Mesothelial cell of epicardium (in vitro differentiated cells): ENCODE measurements at places on chromosomes 3 and 15.

GRCh38 chr3:132382688-132383194 lies 34.6 kb upstream of the DNAJC13 start:
- no peak for DNase-seq

DNA sequence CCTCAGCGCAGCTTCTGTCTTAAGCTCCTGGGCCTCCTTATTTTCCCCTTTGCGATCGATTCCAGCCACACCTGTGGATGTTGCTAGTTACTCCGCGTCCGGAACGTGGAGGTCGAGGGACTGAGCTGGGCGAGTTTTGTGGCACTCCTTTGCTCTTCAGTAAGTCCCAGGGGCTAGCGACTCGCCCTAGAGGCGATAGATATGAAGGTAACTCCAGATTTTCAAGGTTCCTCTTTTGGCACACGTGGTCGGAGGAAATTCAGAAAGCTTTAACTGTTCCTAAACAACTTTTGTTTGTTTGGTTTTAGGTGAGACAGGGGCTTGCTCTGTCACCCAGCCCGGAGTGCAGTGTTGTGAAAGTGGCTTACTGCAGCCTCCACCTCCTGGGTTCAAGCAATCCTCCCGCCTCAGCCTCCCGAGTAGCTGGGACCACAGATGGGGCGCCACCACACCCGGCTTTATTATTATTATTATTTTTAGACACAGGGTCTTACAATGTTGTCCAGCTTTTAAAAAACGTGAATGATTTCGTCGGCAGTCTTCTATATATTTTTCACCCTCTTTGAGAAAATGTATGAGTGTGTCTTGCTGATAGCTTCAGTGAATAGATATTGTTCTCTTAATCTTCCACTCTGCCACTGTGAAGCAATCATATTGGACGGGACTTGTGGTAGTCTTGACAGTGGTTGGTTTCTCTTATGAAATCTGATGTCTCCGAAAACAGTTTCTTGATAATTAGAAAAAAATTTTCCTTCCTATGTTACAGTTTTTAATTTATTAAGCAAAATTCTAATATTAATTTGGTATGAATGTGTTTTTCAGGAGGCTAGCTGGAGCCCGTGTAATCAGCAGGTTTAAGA lies 785 bp downstream of the MFSD1 start:
- DNase-seq: no peak

- DNase-seq: no peak
These were observed 453.2 kb downstream of the EPHB1 start for GRCh38 chr3:135248213-135248612.

- DNase-seq: no peak
These were observed 80.2 kb downstream of the BFSP2 start for GRCh38 chr3:133479895-133480669.

DNA sequence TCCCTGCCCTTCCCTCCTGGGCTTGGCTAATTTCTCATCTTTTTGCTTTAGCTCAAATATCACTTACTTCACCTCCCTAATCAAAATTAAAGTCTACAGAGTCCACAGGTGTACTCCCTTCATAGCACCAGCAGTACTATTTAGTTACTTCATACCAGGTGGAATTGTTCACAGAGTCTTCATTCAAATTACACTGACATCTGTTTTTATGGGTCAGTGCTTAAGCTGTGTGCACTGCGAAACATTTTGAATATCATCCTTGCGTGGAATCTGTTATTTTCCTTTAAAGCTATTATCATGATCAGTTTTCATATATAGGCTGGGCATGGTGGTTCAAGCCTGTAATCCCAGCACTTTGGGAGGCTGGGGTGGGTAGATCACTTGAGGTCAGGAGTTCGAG lies 2.7 kb upstream of the SERF2 start:
- DNase-seq: no peak

DNA sequence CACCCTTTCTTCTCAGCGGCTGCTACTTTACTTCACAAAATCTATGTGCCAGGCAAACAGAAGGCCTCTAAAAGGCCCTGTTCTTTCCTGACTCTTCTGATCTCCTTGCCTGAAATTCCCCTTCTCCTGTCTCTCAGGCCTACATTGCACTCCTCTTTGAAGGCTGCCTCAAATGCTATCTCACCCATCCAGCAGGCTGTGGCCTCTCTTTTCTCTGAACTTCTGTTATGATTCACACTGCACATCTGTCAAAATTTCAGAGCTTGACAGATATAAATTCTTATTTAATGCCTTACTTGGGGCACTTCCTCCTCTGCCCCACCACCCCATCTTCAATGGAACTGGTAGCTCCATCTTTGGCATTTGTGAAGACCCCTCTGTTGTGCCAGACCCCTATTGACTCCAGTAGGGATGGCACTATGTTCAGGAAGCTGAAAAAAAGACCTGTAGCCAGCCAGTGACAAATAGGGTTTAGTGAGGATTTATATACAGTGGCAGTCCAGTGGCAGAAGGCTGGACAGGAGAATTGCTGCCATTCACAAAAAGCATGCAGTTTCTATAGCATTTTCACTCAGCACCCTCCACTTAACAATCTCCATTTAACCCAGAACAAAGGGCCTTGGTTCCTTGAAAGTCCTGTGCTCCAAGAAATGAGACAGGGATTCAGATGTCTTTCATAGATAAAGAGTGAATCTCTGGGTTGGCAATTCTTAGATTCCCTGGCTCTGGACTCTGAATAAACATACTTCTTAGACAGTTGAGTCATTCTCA lies 415.8 kb upstream of the GRM7 start:
- no peak for DNase-seq

- no peak for DNase-seq
These were observed 89.6 kb downstream of the GMPS start for GRCh38 chr3:155960060-155960459.

DNA sequence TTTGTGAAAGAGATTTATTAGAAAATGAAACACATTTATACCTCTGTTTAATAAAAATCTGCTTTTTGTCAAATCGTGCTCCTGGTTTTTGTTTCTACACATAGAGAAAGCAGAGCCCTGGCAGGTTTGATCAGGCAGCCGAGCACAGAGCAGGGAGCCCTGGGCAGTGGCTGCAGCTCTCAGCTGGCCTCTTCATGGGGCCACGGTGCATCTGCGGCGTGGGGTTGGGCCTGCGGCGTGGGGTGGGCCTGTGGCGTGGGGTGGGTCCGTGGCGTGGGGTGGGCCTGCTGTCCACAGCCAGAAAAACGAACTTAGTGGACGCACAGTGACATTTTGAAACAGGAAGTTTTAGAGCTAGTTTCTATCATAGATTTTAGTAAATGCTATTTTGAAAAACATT lies 10.6 kb downstream of the GOLGA6L2 start:
- no peak for DNase-seq

GRCh38 chr3:140842984-140843649 lies 98.5 kb upstream of the SLC25A36 start:
- DNase-seq: no peak

DNA sequence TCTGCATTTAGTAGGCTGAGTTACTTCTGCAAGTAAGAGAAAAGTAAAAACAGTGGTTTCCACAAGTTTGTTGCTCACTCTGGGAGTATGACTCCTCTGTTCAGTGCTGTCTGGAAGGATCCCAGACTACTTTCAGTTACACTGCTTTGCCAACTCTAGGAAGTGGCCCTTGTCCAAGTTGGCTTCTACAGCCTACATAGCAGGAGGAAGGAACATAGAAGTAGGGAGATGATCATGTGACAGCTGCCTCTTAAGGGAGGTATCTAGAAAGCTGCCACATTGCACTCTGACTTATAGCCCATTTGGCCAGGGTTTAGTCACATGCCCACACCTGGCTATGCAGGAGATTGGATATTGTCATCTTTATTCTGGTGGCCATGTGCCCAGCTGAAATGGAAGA lies 298.1 kb downstream of the NSUN3 start:
- DNase-seq: no peak

DNA sequence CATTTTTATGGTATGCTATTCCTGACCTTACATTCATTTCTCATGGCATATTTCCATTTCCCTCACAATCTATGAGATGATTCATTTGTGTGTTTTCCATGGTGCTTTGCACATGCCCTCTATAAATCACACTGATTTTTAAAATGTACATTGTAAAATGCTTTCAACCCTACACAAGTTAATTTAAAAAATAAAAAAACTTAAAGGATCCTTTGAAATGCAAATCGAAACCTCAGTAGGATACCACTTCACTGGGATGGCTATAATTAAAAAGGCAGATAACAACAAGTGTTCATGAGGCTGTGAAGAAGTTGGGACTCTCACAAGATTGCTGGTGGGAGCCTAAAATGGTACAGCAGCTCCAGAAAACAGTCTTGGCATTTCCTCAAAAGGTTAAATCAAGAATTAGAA lies 83.5 kb downstream of the FMN1 start:
- no peak for DNase-seq

- DNase-seq: no peak
These were observed 66.0 kb downstream of the GOLIM4 start for GRCh38 chr3:168029705-168030104.

DNA sequence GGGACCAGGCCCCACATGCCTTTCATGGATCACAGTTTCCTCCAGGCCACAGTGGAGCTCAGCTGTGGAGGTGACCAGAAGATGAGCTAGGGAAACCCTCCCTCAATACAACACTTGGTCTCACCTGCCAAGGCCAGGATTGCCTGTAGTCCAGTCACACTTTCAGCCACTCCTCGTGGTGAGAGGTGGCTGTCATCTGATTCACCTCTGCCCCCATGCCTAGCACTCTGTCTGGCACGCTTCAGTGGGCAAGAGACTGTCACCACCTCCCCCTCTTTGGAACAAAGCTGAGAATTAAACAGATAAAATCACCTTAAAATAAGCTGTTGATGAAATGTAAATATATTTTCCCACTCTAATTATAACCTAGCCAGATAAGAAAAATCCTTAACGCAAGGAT lies 4.0 kb upstream of the IL17RD start:
- DNase-seq: no peak

- DNase-seq: no peak
These were observed 8.6 kb upstream of the CYFIP1 start for GRCh38 chr15:22988811-22989210.

GRCh38 chr3:100766069-100766468 lies 56.8 kb downstream of the TFG start:
- no peak for DNase-seq

DNA sequence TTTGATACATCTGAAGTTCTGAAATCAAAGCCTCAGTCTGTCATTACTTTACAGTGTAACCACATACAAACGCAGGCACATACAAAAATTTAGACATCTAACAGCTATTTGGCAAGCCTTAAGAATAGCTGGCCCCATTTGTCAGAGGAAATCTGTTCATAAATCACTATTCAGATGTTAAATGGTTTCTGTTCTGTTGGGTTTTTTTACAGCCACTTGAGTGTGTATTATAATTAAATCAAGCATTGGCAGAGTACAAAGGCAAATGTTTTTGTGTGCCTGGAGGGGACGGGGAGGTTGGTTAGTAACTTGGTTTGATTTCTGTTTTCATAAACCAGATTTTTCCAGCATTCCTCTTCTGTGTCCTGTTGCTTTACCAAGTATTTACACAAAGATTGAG lies 24.1 kb downstream of the PIGB start:
- DNase-seq: no peak

DNA sequence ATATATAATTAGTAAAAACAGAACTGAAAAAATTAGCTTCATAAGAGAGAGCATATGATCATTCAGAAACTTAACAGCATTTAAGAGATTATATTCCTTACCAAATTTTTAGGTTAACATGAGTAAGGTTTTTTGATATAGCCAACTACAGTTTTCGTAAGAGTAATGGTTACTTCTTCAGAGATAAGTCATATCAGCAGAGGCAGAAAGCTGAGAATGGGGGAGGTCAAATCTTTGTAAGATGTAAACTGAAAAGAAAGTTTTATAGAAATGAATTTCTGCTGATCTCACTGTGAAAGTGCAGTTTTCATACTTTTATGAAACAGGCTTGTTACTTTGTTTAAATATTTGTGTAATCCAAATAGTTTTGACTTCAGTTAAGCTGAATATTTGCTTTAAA lies 193.3 kb downstream of the ZBTB20 start:
- DNase-seq: no peak

GRCh38 chr15:34217587-34218225 lies 7.1 kb upstream of the EMC4 start:
- DNase-seq: no peak

DNA sequence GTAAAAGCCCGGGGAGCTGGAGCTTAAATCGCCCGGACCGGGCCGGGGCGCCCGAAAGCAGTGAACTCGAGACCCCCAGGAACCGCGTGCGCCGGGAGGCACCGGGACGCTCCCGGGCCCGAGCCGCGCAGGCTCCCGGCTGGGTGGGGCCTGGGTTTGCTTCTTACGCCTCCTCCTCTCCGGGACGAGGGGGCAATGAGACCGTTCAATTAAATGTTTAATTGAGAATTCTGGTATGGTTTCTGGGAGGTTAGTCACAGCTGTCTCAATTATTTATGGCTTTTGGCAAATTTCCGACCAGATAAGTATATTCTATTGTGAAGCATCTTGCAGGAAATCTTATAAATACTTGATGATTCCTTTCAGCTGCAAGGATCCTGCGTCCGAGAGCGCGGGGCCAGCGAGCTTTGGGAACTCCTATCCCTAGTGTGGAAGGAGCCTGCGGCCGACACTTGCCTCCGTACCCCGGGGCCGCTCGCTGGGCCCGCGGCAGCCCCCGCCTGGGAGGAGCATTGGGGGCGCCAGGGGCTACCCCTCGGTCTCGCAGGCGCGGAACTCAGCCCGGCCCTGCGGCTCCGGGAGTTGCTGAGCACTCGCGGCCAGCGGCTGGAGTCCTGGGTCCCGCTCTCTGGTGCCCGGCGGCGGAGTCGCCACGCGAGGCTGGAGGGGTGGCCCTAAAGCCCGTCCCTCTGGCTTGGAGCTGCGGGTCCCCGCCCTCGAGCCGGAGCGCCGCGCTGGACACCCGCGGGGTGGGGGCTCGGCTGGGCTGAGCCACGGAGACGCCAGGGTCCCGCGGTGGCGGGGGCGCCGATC lies 10.3 kb downstream of the ISL2 start:
- no peak for DNase-seq

DNA sequence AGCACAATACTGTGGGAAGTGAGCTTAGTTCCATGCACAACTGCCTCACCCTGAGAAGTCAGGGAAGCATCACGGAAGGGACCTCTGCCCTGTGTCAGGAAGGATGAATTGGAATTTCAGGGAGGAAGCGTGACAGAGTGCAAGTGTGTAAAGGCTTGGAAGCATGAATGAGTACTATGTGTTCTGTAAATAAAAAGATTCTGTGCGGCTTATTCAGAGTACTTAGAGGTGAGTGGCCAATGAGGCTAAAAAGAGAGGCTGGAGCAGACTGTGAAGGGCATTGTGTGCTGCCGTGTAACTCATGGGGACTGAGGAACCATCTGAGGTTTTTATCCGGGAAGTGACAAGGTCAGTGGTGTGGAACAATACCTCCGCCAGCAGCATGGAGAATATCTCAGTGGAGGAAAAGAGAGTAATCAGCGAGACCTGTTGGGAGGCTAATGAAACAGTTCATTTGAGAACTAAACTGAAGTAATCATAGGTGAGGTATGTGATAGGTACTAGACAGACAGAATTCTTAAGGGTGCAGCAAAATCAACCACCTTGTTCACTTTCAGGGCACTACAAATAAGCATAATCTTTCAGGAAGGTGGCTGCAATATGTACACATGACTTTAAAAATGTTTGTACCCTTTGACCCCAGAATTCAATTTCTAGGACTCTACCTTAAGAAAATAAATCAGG lies 64.9 kb upstream of the SPRED1 start:
- DNase-seq: no peak
